ENCODE measurements at places on chromosomes 5 and 9.
A peak's percentile ranks its signal among the peaks of the same experiment; 100 is the strongest.

GRCh38 chr5:138937392-138938387 lies 62.6 kb upstream of the LRRTM2 start:
- DNase-seq, result no peak

- DNase-seq, result peak; percentile 64
Observed at GRCh38 chr5:145797336-145797735, 37.8 kb downstream of the PRELID2 start.

- no peak for DNase-seq
Observed at GRCh38 chr9:72039532-72039931, 20.9 kb downstream of the C9orf57 start.

DNA sequence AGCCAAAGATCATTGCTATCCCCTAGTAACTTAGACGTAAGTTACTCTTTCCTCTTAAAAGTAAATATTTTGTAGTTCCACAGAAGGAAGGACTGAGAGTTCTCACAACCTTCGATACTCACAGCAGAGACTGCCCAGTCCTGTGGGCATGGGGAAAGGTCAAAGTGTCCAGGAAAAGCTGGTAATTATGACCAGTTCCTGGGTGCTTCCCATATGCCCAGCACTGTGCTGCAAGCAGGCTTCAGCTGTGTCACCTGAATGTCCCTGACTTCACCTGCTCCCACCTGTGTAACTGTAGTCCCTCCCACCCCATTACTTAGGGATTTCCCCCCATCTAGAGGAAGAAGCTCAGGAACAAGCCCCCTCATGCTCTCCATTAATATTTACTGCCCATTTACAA lies 18.0 kb upstream of the SH3RF2 start:
- no peak for DNase-seq

GRCh38 chr9:125861405-125862058 lies 114.4 kb downstream of the PBX3 start:
- DNase-seq, result no peak

DNA sequence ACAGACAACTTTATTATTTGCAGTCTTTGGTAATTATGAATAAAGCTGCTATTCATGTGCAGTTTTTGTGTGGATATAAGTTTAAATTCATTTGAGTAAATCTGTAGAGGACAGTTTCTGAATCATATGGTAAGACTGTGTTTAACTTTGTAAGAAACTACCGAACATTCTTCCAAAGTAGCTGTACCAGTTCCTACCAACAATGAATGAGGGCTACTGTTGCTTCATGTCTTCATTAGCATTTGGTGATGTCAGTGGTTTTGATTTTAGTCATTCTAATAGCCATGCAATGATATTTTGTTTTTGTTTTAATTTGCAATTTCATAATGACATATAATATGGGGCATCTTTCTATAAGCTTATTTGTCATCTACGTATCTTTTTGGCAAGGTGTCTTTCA lies 501.3 kb upstream of the RORB start:
- DNase-seq, result no peak

DNA sequence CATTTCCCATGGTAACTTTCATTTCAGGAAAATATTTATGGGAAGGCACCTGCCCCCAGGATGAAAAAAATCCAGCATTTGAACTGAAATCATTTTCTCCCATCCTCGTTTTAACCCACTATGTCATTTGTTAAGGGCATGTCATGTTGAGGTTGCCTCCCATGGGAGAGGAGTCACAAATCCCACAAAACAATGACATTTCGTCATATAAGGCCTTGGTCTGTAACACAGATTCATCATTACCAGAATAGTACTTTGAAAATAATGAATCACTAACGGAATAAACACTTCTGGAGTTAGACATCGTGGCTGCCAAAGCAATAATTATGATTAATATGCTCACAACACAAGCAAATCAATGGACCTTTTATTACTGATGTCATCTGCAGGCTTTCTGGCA lies 274.1 kb downstream of the NDUFS4 start:
- DNase-seq, result no peak

DNA sequence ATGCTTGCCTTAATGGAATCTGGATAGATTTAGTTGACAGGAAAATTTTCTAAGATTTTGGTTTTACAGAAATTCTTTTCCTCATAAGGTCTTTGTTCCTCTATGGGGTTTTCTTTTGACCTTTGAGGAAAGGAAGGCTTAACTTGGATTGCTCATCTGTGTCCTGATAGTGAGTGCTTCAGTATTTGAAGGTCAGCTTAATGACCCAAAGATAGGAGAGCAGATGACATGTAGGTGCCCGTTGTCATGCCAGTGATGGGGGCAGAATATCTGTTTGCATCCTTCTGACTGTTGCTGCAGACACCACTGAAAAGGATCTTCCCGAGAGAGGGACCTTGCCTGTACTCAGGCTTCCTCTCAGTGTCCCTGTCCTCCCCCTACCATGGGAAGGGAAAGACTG lies 30.9 kb downstream of the MEGF10 start:
- DNase-seq, result no peak

All from NCI-H2029 (cell line).